ENCODE measurements at places on chromosomes 3 and 15.

GRCh38 chr15:71124937-71125790 lies 9.9 kb downstream of the THSD4 start:
- DNase-seq: no peak

DNA sequence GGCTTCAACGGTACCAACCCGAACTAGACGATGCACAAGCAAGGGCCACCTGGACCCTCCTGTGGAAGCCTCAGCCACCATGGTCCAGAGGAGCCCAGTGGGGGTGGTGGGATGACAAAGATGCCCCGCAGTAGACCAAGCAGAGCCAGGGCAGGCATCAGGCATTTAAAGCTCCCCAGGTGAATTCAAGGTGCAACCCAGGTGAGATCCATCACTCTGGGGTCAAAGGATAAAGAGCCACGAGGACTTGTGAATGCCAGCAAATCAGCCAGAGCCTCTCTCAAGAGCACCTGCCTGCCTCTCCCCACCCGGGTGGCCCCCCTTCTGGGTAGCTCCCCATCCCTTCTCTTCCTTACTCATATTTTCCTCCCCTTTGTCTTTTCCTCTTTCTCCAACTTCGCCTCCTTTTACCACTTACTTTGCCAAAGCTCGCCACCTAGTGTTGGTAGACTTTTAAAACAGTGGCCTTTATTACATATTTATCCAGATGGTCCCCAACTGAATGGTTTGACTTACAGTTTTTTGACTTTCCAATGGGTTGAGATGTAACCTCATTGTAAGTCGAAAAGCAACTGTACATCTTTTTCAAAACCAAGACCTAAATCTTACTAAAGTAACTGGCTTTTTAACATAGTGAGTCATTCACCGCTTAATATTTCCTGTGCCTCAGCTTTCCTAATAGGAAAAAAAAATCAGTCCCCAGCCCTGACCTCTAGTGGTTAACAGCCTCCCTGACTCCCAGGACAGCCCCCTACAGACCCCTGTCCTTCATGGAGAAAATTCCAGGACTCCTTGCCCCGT lies 18.8 kb downstream of the PLA2G4F start:
- DNase-seq: peak; percentile 39

DNA sequence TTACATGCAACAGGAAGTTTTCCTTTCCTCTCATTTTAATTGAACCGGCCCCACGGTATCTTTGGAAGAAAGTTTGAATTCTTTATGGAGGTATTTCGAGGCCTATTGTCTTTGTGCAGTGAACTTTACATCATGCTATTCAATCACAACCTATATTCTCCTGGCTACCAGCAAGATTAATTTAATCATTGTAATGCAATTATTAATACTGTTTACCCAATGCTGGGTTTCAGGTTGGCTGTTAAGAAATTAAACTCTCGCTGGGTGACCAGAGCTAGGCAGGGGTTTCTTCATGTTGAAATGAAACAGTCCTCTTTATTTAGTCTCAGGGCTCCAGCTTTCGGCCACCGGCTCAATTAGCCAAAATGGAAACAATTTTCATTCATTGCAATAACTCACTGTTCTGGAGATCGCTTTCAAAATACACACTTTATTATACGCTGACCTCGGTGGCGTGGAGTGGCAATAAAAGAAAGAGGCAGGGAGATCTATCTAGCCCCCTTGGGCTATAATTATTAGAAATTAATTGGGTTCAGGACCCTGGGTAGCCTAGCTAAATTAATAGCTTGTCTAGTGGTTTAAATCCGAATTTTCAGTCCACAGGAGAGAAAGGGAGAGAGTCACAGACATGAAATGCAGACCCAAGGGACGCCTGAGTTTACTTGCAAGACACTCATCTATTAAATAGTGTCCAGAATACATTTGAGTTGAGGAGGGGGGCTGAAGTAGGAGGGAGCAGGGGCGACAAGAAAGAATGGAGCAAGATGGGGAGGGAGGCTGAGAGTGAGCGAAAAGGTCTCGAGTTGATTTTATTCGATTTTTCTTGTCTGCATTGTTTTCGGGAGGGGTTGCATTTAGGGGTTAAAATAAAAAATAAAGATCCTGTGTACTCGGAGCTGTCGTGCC lies 3.9 kb upstream of the MECOM start:
- no peak for DNase-seq

DNA sequence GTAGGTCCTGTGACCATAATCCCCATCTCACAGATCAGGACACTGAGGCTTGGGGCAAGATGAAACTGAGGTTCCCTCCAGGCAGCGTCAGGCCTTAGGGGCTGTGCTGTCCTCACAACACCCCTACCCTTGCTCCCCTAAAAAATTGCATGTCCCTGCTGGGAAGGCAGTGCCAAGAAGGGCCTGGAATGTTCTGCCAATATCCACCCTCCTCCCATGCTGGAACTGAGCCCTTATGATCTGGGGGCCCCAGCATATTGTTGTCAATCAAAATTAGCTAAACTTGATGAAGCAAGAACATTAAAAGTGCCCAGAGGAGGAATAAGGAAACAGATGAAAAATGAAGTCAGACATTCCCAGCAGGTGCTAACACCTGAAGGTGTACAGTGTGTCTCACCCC lies 13.4 kb upstream of the RTP3 start:
- no peak for DNase-seq

DNA sequence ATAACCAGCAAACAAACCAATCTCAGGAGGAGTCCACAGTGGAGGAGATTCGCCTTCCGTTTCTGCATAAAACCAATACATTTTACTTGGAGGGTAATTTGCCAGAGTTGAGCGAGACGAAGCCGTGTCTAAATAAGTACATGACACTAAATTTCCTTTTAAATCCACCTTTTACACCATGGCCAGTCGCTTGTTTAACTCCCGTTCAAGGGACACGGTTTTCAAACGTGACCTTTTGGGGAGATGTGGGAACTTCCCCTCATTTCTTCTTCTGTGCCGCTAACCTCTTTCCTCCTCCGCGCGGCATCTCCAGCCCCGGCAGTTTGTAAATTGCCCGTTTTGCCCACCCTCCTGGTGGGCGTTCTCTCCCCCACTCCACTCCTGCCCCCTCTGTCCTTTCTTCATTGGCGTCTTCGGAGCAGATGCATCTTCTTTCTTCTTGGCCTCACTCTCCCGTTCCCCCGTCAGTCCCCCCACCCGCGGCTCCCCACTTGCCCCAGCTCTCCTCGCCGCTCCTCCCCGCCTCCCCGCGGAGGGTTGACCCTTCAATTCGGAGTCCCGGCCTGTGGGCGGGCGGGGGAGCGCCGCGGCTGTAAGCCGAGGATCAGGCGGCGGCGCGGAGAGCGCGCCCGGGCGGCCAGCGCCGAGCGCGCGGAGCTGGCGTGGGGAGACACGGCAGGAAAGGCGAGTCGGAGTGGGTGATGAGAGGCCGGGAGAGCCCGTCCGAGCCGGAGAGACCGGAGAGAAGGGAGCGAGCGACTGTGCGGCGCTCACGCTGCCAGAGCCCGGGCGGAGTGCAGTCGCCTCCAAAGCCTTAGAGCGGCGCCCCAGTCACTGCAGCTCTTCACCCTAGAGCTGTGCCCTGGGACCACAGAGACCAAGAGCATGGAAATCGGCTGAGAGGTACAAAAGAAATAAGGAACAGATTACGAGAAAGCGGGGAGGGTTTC lies at the start of gene NLGN1:
NLGN1 (plus strand) TSS at position 584 of the 950 bp plus-strand sequence.
- DNase-seq: peak; percentile 53

DNA sequence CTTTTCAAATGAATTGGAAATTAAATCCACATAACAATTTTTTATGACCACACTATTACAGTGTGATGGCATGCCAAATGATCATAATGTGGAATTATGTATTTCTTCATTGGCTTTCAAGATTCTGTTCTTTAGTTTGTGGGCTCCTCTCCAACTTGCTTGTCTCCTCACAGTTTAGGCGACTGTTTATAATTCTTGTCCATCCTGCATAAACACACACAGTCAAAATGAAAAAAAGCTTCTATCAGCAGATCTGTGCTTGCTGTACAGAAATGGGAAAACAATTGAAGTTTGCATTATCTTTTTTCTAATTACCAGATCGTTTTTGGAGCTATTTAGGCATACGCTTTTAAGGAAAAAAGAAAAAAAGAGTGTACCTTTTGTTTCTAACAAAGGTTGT lies 37.0 kb downstream of the OPA1 start:
- no peak for DNase-seq

DNA sequence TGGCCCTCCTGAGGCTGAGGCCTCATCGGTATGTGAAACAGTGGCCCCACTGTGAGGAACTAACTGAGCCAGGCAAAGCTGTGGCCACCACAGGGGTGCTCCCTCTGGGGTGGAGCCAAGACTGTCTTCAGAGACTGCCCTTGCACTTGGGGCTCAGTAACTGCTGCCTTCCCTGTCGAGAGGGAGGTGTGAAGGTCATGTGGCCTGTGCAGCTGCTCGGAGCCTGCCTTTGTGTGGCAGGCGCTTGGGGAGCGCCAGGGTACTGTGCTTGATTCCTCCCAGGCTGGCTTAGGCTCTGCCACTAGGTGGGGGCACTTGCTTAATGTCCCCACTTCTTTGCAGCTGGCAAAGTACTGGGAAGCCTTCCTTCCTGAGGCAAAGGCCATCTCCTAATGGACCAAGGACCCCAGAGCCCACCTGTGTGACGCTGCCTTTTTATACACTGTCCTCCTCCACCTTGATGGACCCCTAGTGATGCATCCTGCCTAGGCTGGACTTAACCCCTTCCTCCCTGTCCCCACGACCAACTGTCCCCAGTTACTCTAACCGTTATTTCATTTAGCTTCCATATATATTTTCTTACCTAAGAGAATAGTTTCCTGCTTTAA lies 14.2 kb upstream of the SNX22 start:
- no peak for DNase-seq

DNA sequence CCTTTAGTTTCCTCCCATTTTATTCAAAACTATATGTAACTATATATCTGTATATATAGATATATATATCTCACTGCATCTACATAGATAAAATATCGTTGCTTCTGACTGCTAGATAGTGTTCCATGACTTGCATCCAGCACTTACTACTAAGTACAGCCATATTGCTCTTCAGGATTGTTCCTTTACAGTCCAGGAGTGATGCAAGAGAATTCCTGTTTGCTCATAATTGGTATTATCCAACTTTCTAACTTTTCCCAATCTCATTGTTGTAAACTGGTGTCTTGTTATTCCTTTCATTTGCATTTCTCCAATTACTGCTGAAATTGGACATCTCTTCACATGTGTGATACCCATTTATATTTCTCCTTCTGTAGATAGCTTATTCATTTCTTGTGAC lies 99.8 kb upstream of the STRIT1 start:
- no peak for DNase-seq

GRCh38 chr3:192684151-192684550 lies 43.2 kb downstream of the FGF12 start:
- DNase-seq: no peak

DNA sequence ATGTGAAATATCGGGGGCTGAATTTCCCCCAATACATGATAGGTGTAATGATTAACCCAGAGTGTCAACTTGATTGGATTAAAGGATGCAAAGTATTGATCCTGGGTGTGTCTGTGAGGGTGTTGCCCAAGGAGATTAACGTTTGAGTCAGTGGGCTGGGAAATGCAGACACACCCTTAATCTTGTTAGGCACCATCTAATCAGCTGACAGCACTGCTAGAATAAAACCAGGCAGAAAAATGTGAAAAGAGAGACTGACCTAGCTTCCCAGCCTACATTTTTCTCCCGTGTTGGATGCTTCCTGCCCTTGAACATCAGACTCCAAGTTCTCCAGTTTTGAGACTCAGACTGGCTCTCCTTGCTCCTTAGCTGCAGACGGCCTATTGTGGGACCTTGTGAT lies 247.8 kb downstream of the OTOL1 start:
- DNase-seq: no peak

- DNase-seq: no peak
Measured at GRCh38 chr3:139456386-139456785, 19.9 kb downstream of the RBP2 start.

DNA sequence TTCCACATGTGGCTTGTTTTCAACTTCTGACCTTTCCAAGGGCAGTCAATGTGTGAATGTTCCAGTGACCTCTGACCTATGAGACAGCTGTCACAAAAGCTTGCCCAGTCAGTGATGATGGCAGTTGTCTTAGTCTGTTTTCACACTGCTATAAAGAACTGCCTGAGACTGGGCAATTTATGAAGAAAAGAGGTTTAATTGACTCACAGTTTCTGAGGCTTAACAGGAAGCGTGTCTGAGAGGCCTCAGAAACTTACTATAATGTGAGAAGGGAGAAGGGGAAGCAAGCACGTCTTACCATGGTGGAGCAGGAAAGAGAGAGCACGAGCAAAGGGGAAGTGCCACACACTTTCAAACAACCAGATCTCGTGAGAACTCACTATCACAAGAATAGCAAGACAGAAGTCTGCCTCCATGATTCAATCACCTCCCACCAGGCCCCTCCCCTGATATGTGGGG lies 95.6 kb downstream of the ECT2 start:
- no peak for DNase-seq

DNA sequence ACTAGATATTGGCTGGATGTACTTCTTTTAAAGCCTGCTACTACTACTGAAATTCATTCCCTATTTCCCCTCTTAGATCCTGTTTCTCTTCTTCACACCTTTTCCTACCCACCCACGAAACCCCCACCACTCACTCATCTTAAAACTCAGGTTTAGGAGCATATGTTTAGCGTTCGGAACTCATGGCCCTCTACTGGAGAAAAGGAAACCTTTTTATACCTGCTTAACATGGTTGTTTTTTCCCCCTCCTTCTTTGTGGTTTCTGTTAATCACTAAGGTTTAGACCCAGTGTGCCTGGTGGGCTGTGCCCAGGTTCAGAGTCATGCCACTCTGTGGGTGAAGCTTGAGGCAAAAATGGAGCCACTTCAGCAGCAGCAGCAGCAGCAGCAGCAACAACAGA lies 2.6 kb downstream of the ARID3B start:
- no peak for DNase-seq

GRCh38 chr3:124313621-124314020 lies 321.7 kb upstream of the ROPN1 start:
- DNase-seq: no peak

DNA sequence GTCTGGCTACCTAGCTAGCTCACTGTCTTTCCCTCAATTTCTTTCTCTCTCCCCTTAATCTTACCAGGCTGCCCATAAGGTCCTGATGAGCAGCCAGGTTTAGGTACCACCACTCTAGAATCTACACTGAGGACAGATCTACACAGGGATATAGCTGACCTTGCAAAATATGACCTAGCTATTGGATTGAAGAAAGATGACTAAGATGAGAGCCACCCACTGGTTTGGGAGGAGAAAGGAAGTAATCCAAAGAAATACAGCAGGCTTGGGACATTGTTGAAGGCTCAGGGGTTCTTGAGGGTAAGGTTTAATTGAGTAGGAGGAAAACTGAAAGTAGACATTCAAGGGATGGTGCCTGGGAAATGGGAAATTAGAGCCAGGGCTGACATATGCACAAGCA lies 142.0 kb upstream of the TMC3 start:
- no peak for DNase-seq

DNA sequence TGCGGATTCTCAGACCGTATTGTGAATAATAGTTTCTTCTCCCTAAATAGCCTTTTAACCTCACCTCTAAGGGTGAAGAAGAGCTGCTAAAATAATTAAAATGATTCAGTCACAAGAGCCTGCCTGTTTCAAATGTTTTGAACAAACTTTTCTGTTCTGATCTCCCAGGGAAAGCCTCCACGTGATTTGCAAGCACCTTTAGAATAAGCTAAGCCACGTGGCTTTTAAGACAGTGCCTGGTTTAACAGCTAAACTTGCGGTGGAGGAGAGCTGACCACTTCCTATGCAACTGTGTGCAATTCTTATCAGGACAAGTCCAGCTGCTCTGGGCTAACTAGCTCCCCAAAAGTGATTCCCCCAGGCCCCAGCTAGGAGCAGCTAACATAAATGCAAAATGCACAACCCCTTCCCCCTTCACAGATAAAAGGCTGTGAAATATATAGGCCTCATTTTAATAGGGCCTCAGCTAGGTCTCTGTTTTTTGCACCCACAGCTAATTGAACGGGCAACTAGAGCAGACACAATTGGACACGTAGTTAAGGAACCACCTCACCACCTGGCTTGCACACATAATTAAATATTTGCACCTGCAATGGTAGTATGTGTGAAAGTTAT lies 401.2 kb upstream of the NR2F2 start:
- DNase-seq: no peak
